ENCODE measurements at places on chromosomes 12 and 14.

GRCh38 chr12:130336723-130337487 lies 782 bp upstream of the PIWIL1 start:
- DNase-seq = no peak

GRCh38 chr12:65822732-65823512 lies 1.4 kb upstream of the HMGA2 start:
- peak; percentile 47 for DNase-seq

DNA sequence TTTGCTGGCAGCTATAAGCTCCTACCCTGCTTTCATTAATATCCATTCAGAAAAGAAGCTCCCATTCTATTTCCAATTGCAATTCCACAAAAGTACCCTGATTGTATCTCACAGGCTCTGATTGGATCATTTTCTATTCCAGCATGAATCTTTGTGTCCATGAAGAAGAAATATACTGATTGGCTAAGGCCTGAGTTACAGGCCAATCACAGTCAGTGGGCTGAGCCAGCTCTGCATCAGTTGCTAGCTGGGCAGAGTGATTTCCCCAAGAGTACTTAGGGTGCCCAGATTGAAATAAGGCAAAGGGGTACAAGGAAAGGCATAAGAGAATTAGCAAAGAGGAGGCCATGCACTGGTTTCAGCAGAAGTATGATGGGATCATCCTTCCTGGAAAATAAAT lies 14.4 kb downstream of the ART4 start:
- peak; percentile 36 for DNase-seq

- DNase-seq = no peak
Observed at GRCh38 chr12:6765048-6765633, 1.0 kb upstream of the PTMS start.

GRCh38 chr12:63152321-63152700 lies 1.3 kb upstream of the AVPR1A start:
- no peak for DNase-seq

- DNase-seq = no peak
Observed at GRCh38 chr12:111275308-111275707, 93.6 kb downstream of the PHETA1 start.

All from AG20443 (cell line).